ENCODE measurements at places on chromosomes 3 and 15.

- DNase-seq: no peak
Measured at GRCh38 chr15:40870716-40871115, 3.3 kb downstream of the RHOV start.

DNA sequence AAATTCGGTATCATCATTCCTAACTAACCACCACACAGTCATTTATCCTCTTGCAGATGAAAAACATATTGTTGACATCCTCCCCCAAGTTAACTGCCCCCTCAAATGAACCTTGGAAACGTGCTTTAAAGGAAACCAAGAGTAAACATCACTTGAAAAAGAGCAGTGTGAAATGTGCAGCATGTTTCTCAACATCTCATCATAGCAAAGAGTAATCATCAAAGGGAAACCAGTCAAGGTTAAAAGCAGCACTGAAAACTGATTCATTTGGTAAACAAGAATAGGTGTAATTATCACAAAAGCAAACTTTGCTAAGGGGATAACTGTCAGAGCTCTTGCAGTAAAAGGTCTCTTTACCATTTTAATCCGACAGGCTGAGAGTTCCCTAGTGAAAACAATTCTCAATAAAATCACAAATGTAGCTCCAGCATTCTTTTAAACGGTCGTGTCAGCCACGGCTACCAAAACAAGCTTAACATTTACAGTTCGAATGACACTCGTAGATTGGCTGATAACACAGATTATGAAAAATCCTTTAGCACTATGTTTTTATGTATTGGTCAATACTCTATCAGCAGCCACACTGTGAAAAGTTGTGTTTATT, 461.0 kb downstream of the GBE1 start:
- no peak for DNase-seq

- DNase-seq: no peak
Measured at GRCh38 chr3:127747066-127747465, 74.3 kb downstream of the ABTB1 start.

DNA sequence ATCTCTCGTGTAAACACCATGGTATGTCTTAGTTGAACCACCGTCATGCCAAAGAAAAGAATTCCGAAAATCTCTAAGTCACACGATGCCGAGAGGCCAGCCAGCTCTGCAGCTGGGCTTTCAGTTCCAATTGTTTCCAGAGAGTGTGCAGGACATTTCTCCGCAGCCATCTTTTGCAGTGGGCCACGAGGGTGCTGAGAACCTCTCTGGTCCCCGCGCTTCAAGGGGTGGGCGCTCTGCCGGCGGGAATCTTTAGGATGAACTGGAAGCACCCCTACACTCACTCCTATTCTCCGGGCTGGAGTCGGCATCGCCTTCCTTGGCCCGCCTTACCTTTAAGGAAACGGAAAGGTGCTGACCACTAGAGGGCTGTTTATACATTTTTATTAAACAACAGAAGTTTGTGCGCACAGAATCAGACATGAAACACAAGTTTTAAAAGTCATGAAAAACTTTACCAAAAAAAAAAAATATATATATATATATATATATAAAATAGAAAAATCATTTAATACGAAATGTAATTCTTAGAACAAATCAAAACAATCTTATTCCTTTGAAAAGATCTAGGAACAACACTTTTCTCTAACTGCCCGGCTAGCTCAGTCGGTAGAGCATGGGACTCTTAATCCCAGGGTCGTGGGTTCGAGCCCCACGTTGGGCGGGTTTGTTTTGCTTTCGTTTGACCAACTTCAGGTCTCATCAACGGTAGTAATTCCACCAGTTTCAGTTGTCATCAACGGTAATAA, 12.5 kb upstream of the MORF4L1 start:
- DNase-seq: peak; percentile 73

- no peak for DNase-seq
Measured at GRCh38 chr3:17605934-17606333, 136.5 kb downstream of the TBC1D5 start.

DNA sequence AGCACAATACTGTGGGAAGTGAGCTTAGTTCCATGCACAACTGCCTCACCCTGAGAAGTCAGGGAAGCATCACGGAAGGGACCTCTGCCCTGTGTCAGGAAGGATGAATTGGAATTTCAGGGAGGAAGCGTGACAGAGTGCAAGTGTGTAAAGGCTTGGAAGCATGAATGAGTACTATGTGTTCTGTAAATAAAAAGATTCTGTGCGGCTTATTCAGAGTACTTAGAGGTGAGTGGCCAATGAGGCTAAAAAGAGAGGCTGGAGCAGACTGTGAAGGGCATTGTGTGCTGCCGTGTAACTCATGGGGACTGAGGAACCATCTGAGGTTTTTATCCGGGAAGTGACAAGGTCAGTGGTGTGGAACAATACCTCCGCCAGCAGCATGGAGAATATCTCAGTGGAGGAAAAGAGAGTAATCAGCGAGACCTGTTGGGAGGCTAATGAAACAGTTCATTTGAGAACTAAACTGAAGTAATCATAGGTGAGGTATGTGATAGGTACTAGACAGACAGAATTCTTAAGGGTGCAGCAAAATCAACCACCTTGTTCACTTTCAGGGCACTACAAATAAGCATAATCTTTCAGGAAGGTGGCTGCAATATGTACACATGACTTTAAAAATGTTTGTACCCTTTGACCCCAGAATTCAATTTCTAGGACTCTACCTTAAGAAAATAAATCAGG, 64.9 kb upstream of the SPRED1 start:
- DNase-seq: no peak

DNA sequence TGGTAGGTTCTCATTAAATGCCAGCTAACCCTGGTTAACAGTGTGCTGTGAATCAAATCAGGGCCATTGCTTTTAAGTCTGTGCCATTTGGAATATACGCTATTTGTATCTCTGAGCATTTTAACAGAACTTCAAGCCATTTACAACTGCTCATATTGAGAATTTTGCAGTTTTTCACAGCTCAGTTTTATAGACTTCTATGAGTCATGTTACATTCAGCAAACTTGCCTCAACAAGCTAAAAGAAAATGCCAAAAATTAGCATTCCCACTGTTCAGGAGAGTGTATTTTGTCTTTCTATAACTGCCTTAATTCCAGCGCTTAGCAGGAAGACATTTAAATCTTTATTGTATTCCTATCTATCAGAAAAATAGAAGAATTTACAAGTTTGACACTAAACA, 196.4 kb downstream of the GBE1 start:
- DNase-seq: no peak

DNA sequence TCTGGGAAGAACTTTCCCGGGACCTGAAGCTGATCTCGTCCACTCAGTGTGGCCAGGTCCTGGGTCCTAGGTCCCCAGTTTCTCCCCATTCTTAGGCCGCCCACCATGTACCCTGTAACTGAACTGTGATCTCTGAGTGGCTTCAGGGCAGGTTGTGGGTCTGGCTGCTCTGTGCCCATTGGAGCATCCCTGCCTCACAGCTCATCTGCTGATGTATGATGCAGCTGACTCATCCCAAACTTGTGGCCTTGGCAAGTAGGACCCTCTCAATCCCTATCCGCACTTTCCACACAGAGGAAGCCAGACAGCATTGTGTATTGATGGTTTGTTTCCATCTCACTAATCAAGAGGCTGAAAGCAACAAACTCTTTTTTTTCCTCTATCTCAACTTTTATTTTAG, 69.1 kb upstream of the XCR1 start:
- DNase-seq: no peak

DNA sequence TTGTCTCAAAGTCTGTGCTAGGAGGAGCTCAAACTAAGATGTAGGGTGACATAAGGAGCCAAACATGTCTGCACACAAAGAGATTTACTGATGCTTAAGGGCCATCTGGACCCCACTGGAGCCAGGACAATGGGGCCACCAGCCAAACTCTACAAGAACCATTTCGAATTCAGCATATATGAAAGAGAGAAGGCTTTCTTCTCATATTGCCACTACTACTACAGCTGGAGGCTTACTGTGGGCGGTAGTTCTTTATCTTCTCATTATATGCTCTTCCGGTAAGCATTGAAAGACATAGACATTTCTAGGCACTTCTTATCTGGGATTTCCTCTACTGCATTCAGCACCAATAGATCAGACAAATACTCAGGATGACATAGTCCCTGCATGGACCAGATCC, 404.4 kb upstream of the PROK2 start:
- DNase-seq: no peak

GRCh38 chr3:48129921-48130320, 58.3 kb downstream of the CDC25A start:
- DNase-seq: no peak

GRCh38 chr3:169112153-169112892, 551.2 kb downstream of the MECOM start:
- no peak for DNase-seq

GRCh38 chr15:78368651-78369050, 28.5 kb downstream of the CRABP1 start:
- no peak for DNase-seq

DNA sequence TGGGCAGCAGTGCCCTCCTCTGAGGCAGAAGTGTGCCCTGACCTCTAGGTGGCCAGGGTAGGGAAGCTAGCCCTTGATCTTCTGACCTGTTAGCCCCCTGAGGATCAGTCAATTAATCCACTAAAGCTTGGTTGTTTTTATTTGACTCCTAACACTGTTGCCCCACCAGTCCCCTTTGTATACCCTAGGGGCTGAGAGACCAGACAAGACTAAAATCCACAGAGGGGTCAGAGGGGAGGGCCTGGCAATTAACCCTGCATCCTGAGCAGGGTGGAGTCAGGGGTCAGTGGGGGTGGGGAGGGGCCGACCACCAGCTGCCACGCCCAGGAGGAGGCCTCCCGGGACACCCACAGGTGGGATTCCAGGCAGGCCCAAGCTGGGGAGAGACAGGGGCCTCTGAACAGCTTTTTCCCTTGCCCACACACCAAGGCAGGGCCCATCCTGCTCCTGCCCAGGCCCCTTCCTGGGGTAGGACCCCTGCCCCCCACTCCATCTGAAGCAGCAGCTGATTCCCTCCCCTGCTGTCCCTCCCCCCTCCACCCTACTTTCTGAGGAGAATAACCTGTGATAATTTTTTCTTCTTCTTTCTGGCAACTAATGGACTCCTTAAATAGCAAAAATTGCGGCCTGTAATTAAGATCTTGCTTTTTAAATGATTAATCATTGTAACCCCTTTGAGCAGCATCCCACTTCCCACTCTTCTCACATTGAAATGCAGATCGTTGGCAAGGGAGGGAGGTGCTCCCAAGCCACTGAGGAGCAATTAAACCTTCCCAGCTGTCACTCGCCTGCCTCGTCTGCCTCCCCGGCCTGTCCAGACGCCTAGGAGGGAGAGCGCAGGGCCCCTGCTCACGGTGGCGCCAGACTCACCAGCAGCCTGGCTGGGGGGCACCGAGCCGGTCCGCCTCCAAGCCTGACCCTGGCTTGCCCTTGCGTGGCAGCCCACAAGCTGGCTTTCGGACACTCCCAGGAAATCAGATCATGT, 51.9 kb downstream of the RHCG start:
- no peak for DNase-seq

DNA sequence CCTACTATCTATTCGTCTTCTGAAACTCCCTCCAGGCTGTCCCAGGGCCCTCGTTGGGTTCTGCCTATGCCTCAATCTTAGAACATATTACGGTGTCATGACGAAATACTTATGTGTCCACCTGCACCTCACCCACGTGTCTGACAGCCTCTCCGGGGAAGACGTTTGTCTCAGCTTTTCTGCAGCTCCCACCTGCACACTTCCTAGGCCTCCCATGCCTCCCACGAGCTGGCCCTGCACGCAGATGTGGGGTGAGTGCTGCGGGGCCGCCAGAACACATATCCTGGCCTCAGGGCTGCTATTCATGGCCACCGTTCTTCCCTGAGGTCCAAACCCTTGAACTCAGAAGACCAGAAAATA, 7.1 kb upstream of the MUSTN1 start:
- DNase-seq: no peak

GRCh38 chr15:75235051-75235673, 23.0 kb upstream of the GOLGA6C start:
- no peak for DNase-seq

DNA sequence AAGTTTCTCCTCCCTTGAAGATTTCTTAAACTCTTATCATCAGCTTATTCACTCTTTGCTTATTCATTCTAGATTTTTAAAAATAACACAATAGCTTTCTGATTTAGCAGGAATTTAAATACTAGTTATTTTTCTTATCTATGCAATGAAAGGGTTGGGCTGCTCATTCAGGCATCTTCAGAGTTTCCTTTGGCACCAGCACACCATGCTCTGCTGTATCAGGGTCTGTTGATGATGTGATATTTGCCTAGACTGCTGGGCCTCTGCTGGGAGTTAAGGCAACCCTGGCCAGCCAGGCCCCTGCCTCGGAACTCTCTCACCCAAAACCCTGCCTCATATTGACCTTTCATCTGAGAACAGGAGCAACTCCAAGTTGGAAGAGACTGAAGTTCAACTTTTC, 35.0 kb downstream of the DRD3 start:
- no peak for DNase-seq

GRCh38 chr15:64763021-64763420, 12.4 kb downstream of the RBPMS2 start:
- no peak for DNase-seq

DNA sequence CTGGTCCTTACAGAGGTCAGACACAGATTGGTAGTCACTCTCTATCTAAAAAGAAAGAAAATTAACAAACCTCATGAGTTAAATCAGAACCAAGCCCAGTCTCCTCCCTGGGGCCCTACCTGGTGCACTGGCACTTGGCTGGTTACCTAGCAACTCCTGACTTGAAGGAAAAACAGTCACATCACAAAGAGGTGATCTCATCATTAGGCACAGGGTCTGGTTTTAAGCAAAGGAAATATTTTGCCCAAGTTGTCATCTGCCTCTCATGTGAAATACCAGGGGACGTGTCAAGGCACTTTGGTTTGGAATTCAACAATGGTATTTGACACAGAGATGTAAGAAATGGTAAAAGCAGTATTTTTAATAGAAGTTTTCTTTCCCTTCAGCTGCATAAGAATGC, 47.7 kb upstream of the FMN1 start:
- no peak for DNase-seq

DNA sequence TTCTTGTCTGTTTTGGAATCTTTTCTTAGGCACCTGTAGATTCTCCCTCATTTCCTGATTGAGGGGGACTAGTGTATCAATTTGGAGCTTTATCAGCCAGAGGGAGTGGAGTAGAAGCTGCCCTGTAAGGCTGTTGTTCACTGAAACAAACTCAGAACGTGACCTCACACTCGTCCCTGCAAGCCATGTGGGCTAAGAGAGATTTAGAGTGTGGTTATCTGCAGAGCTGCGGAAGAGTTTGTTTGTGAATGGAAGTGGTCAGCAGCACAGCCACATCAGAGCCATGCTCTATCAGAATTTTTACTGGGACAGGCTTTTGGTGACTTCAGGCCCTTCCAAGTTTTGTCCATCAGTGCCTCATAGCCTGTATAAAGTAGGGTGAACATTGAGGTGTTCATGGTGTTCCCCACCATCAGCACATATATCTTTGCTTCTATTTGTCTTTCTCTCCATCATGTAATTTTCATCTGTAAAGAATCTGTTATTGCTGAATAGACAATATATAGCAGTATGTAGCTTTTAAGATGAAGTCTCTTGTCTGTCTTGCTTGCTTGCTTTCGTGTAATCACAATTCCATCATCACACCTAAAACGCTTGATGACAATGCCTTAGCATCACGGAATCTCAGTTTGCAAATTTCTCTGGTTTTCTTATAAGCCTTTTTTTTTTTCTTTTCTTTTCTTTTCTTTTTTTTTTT, 37.0 kb downstream of the LARS2 start:
- DNase-seq: no peak
